Ascending aorta (tissue), 2 donors: ENCODE measurements at places on chromosomes 1 and 21.

DNA sequence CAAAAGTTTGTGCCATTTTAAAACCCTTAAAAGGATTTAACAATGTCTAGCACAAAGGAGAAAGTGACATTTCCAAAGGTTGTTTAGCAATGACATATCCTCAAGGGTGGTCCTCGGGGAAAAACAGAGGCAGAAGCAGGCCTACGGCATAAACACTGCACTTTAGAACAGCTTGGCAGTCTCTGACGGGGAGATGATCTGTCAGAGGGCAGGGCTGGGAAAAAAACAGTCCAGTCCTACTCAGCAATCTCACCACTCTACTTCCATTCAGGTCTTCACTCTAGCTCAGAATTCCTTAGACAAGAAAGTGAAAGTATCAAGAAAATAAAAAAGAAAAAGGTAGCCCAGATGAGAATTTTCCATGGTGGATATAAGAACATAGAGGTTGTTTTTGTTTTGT, 4.1 kb downstream of the CRYZ start:
- no peaks in the 10 kb centered on the region for H3K27me3 ChIP-seq
- H3K4me3 ChIP-seq = no peak overlapping the region
- peaks cover 14% of the 10 kb centered on the region for H3K4me1 ChIP-seq
- H3K27ac ChIP-seq = no peak overlapping the region
- no peaks in the 10 kb centered on the region for H3K36me3 ChIP-seq
- no peak for DNase-seq

GRCh38 chr1:234851450-234852438, 241.8 kb upstream of the IRF2BP2 start:
- no peaks in the 10 kb centered on the region for H3K4me1 ChIP-seq
- no peaks in the 10 kb centered on the region for H3K36me3 ChIP-seq
- H3K4me3 ChIP-seq = no peak overlapping the region
- H3K27me3 ChIP-seq = no peaks in the 10 kb centered on the region

- H3K36me3 ChIP-seq = no peaks in the 10 kb centered on the region
- no peaks in the 10 kb centered on the region for H3K27me3 ChIP-seq
- H3K4me1 ChIP-seq = no peaks in the 10 kb centered on the region
- no peak overlapping the region for H3K27ac ChIP-seq
- H3K4me3 ChIP-seq = no peak overlapping the region
Observed at GRCh38 chr21:15094706-15095105, 29.9 kb upstream of the NRIP1 start.

- H3K27me3 ChIP-seq = no peaks in the 10 kb centered on the region
- no peak for DNase-seq
- H3K36me3 ChIP-seq = no peaks in the 10 kb centered on the region
- no peaks in the 10 kb centered on the region for H3K4me1 ChIP-seq
Observed at GRCh38 chr1:214215583-214215982, 65.4 kb upstream of the SMYD2 start.

DNA sequence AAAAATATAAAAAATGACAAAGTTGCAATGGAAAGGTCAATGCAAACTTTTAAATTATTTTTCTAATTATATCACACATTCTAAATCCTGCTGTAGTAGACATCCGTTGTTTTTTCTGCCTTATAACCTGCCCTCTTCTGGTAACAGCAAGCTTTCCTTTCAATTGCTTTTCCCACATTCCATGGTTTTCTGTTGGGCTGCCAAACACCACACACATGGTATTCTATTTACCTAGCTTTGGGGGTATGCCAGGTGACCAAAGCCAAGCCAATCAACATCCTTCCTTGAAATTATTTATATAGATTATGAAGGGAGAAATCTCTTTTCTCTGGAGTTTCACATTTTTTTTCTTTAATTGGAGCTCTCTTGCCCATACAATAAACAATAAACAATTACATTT, 3.4 kb upstream of the LAMC1 start:
- no peak overlapping the region for H3K4me3 ChIP-seq
- no peak for DNase-seq
- no peaks in the 10 kb centered on the region for H3K27me3 ChIP-seq
- peaks cover 9% of the 10 kb centered on the region for H3K4me1 ChIP-seq
- no peaks in the 10 kb centered on the region for H3K36me3 ChIP-seq

DNA sequence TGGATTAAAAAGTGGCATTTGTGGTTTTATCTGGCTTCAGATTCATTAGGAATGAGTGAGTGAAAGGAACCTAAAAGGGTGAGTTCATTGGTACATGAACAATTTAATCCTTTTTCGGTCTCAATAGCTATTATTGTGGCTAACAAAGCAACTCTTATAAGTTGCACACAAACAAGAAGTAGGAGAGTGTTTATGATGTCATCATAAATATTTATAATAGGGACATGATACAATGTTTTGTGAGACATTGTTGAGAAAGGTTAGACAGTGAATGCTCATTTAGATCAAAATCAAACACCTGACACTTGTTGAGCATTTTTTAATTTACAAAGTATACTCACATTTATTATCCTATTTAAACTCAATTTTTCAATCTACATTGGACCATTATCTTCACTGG, 363.4 kb downstream of the PDE4B start:
- no peaks in the 10 kb centered on the region for H3K36me3 ChIP-seq
- no peak for DNase-seq
- no peak overlapping the region for H3K27ac ChIP-seq
- H3K4me1 ChIP-seq = no peaks in the 10 kb centered on the region
- H3K27me3 ChIP-seq = no peaks in the 10 kb centered on the region

DNA sequence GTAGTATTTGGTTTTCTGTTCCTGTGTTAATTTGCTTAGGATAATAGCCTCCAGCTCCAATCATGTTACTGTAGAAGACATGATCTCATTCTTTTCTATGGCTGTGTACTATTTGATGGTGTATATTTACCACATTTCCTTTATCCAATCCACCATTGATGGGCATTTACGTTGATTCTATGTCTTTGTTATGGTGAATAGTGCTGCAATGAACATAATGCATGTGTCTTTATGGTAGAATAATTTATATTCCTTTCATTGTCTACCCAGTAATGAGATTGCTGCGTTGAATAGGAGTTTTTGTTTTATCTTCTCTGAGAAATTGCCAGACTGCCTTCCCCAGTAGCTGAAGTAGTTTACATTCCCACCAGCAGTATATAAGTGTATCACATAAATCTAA, 538.8 kb downstream of the LRRIQ3 start:
- H3K27ac ChIP-seq = no peak overlapping the region
- H3K4me1 ChIP-seq = no peaks in the 10 kb centered on the region
- H3K4me3 ChIP-seq = no peak overlapping the region
